Uterus (tissue), 4 donors: ENCODE measurements at places on chromosomes 4 and X. TPM values are rescaled to one million over a fixed set of nuclear protein-coding genes. Genes with fewer than 3 reads are reported as not detected.

- DNase-seq, result no peak
- no peak overlapping the region for H3K27ac ChIP-seq
- H3K27me3 ChIP-seq, result no peaks in the 10 kb centered on the region
- H3K36me3 ChIP-seq, result no peaks in the 10 kb centered on the region
These were observed 293.1 kb downstream of the TENM3 start for GRCh38 chr4:182536221-182536811.

Gene RS1
- not detected for total RNA-seq

GRCh38 chr4:114389070-114389685 lies 209.4 kb upstream of the UGT8 start:
- no peaks in the 10 kb centered on the region for H3K4me1 ChIP-seq
- H3K27me3 ChIP-seq, result no peaks in the 10 kb centered on the region
- no peak for DNase-seq
- H3K36me3 ChIP-seq, result no peaks in the 10 kb centered on the region
- no peak overlapping the region for H3K27ac ChIP-seq

GRCh38 chr4:60879135-60879701 lies 320.9 kb upstream of the ADGRL3 start:
- DNase-seq, result no peak
- no peak overlapping the region for H3K4me3 ChIP-seq
- no peaks in the 10 kb centered on the region for H3K36me3 ChIP-seq
- no peak overlapping the region for H3K27ac ChIP-seq
- no peaks in the 10 kb centered on the region for H3K4me1 ChIP-seq
- no peaks in the 10 kb centered on the region for H3K27me3 ChIP-seq

Gene FGFBP2
- 1.6 TPM for total RNA-seq

Gene FAM9B
- 4.4 TPM for total RNA-seq

- H3K36me3 ChIP-seq, result no peaks in the 10 kb centered on the region
- H3K27ac ChIP-seq, result no peak overlapping the region
- no peak for DNase-seq
- peaks cover 4% of the 10 kb centered on the region for H3K4me1 ChIP-seq
These were observed 5.3 kb downstream of the NAT8L start for GRCh38 chr4:2064276-2064991.

Gene TLR6
- 5.8 TPM for total RNA-seq

GRCh38 chr4:105196523-105197145 lies 50.0 kb downstream of the TET2 start:
- no peaks in the 10 kb centered on the region for H3K27me3 ChIP-seq
- H3K4me1 ChIP-seq, result peaks cover 6% of the 10 kb centered on the region
- H3K27ac ChIP-seq, result no peak overlapping the region
- H3K4me3 ChIP-seq, result no peak overlapping the region

Gene CENPVL2
- total RNA-seq, result not detected

Gene NKX6-1
- not detected for total RNA-seq

DNA sequence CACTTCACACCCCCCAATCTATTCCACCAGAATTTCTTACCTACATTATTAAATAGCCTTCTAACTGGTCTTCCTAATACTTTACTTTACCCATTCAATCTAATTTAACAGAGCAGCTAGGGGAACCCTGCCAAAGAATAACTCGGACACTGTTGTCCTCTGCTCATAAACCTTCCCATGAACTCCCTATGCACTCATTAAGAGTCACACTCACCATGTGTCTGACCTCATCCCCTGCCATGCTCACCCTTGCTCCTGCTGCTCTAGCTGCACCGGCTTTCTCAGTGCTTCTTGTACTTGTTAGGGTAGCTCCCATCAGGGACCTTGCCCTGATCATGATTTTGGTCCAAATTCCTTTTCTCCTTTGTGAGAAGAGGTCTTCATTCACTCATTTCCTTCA lies 54.6 kb upstream of the GUCY1A1 start:
- no peaks in the 10 kb centered on the region for H3K4me1 ChIP-seq
- H3K4me3 ChIP-seq, result no peak overlapping the region
- no peak overlapping the region for H3K27ac ChIP-seq
- H3K36me3 ChIP-seq, result no peaks in the 10 kb centered on the region

Gene ADGRL3
- total RNA-seq, result 71.1 TPM

DNA sequence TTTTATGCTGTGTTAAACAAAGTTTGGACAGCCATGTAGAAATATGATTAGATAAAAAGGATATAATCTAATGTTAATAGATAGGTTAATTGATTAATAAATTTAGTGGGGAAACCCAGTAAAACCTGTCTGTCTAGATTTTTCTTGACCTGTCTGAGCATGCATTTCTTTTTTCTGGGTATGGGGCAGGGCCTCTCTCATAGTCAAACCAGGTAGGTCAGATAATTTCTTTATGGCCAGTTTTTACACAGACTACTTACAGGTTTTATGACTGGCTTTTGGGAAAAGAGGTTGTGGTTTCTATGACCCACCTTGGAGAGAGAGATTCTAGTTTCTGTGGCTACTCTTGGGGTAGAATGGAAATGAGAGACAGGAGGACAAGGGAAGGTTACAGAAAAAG lies 135.6 kb upstream of the EPHA5 start:
- H3K4me3 ChIP-seq, result no peak overlapping the region
- no peaks in the 10 kb centered on the region for H3K27me3 ChIP-seq
- no peaks in the 10 kb centered on the region for H3K4me1 ChIP-seq
- H3K27ac ChIP-seq, result no peak overlapping the region
- no peaks in the 10 kb centered on the region for H3K36me3 ChIP-seq

Gene NKRF
- 2.3 TPM for total RNA-seq

- peaks cover 14% of the 10 kb centered on the region for H3K27me3 ChIP-seq
- H3K36me3 ChIP-seq, result no peaks in the 10 kb centered on the region
- no peak overlapping the region for H3K4me3 ChIP-seq
- H3K4me1 ChIP-seq, result no peaks in the 10 kb centered on the region
These were observed 2.0 kb downstream of the DLG3 start for GRCh38 chrX:70446380-70447350.

Gene SSR4
- total RNA-seq, result 55.4 TPM

GRCh38 chr4:53705151-53705764 lies 114.0 kb upstream of the LNX1 start:
- no peak for DNase-seq
- no peaks in the 10 kb centered on the region for H3K27me3 ChIP-seq

DNA sequence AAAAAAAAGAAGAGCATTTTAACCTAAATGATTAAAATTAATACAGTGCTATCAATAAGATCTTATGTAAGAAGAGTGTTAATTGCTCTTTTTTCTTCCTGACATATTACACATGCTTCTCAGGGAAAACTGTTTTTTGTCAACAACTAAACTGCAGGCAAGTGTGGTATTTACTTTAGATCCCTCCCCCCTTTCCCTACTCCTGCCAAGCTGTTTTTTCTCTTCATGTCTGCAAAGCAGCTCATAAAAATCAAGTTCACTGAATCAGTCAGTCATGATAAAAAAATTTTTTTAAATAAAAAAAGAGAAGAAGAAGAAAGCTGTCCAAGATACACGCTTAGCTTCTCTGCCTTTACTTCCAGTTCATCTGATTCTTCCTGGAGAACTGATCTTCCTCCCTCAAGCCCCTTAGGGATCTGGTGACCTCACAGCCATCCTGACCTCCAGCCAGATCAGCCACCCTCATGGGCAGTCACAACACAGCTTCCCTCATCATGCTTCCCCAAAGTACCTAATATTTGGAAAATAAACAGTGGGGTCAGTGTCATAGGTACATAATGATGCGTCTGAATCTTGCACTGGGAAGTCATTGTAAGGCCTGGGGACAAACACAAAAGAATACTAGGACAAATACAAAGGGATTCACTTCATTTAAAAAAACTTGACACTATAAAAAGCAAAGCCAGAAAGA lies 87.0 kb downstream of the ZNF827 start:
- no peak overlapping the region for H3K4me3 ChIP-seq
- no peaks in the 10 kb centered on the region for H3K4me1 ChIP-seq
- no peak for DNase-seq

GRCh38 chr4:108024085-108024877 lies 34.6 kb downstream of the HADH start:
- H3K27ac ChIP-seq, result no peak overlapping the region
- H3K36me3 ChIP-seq, result no peaks in the 10 kb centered on the region
- H3K4me1 ChIP-seq, result no peaks in the 10 kb centered on the region
- H3K27me3 ChIP-seq, result no peaks in the 10 kb centered on the region

GRCh38 chr4:94978904-94979303 lies 221.1 kb downstream of the BMPR1B start:
- no peaks in the 10 kb centered on the region for H3K4me1 ChIP-seq
- H3K4me3 ChIP-seq, result no peak overlapping the region
- DNase-seq, result no peak
- H3K36me3 ChIP-seq, result no peaks in the 10 kb centered on the region
- H3K27ac ChIP-seq, result no peak overlapping the region
- H3K27me3 ChIP-seq, result no peaks in the 10 kb centered on the region

DNA sequence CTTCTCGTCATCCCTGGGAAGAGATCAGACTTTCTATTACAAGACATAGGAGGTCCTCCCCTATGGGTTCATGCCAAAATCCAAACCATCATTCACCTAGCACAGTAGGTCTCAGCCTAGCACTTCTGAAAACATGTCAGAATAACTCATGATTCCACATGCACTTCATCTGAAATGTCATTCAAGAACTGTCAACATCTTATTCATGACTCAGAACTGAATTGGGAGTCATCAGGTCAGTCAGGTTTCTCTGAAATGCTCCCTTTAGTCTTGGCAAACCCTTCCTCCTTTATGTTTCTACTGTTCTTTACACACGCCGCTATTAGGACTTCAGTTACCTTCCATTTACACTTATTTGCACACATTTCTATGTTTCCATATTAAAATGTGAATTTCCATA lies 67.2 kb downstream of the ANTXR2 start:
- no peak for DNase-seq
- H3K27me3 ChIP-seq, result no peaks in the 10 kb centered on the region
- peaks cover 3% of the 10 kb centered on the region for H3K4me1 ChIP-seq

DNA sequence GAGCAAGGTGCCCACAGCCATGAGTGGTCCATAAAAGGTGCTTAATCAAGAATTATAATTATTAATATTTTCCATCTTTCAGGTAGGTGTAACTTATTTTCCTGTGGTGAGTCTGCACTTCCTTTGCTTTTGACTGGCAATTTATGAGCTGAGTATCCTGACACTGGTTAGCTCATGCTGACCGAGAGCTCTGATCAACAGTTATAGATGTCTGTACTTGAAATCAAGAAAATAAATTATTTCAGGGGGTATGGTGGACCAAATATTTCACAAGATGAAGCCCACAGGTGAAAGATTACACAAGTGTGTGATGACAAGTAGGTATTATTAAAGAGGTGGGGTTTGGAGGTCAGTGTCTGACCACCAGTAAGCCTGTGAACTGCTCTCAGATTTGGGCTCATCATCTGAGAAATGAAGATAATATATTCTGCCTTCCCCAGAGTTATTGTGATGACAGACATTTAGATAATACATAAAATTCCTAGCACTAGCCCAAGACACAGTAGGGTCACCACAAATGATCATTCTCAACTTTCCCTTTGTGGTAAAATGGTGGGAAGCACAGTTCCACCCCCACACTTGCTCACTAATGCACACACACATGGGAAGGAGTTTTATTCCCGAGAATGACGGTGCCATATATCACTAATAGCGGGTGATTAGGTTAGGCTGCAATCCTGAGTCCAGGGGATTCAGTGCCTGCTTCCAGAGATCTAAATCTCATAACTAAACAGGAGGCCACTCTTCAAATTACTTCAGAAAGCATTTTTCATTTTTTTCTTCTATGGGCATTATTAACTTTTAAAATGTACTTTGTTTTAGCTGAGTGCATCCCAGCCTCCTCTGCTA lies 34.0 kb upstream of the PACRGL start:
- no peak for DNase-seq
- H3K4me3 ChIP-seq, result no peak overlapping the region
- no peaks in the 10 kb centered on the region for H3K27me3 ChIP-seq
- no peak overlapping the region for H3K27ac ChIP-seq
- no peaks in the 10 kb centered on the region for H3K36me3 ChIP-seq
- no peaks in the 10 kb centered on the region for H3K4me1 ChIP-seq

DNA sequence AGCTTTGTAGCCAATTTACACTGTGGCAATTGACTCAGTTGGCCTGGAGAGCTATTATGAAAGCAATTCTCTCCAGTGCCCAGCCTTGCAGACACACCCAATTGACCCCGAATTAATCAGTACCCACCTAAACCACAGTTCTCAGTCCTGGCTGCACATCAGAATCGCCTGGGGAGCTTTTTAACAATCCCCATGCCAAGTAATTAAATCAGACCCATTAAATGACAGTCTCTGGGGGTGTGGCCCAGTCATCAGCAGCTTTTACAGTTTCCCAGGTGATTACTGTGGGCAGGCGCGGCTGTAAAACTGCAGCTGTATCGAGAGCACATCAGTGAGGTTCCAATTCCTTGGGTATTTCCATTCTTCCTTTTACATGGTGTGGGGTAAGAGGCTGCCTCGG lies 460.9 kb upstream of the FAT1 start:
- H3K4me3 ChIP-seq, result no peak overlapping the region
- H3K27me3 ChIP-seq, result no peaks in the 10 kb centered on the region
- no peaks in the 10 kb centered on the region for H3K36me3 ChIP-seq
- no peaks in the 10 kb centered on the region for H3K4me1 ChIP-seq
- no peak for DNase-seq

GRCh38 chr4:47367761-47368160 lies 95.7 kb downstream of the COMMD8 start:
- no peak overlapping the region for H3K4me3 ChIP-seq
- H3K27me3 ChIP-seq, result no peaks in the 10 kb centered on the region
- no peak for DNase-seq
- H3K4me1 ChIP-seq, result no peaks in the 10 kb centered on the region
- no peaks in the 10 kb centered on the region for H3K36me3 ChIP-seq

- no peak overlapping the region for H3K27ac ChIP-seq
- H3K27me3 ChIP-seq, result no peaks in the 10 kb centered on the region
- DNase-seq, result no peak
These were observed 155.8 kb upstream of the CT83 start for GRCh38 chrX:116618546-116618945.
